ENCODE measurements at places on chromosomes 1 and 21.
A peak's percentile ranks its signal among the peaks of the same experiment; 100 is the strongest.

DNA sequence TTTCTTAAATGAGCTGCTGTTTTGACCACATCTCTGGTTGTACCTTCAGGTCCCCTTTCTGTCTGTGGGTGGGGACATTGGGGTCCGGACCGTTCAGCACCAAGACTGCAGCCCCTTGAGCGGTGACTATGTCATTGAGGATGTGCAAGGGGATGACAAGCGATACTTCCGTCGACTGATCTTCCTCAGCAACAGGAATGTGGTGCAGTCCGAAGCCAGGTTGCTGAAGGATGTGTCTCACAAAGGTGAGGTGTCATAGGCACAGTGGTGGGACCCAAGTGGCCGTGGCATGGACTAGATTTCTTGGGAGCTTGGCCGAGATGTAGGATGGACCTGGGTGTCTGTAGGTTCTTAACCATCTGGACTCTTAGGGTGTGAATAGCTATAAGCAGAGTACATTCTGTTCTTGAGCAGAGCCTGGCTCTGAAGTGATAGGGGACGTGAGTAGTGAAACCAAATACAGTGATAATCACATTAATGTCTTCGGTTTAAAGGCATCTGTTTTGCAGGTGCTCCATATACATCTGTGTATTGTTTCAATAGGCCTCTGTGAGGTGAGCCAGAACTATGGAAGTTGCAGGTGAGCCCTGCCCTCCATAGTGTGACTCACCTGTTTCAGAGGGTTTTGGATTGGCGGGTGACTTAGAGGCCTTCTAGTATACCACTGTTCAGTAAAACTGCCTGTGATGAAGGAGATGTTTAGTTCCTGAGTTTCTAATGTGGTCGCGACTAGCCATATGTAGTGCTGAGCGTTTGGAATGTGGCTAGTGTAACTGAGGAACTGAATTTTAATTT lies 6.4 kb downstream of the METTL13 start:
- no peak for DNase-seq

GRCh38 chr1:222168621-222169020 lies 379.3 kb downstream of the HHIPL2 start:
- DNase-seq: no peak

- DNase-seq: no peak
Observed at GRCh38 chr1:175195798-175196197, 3.2 kb upstream of the KIAA0040 start.

DNA sequence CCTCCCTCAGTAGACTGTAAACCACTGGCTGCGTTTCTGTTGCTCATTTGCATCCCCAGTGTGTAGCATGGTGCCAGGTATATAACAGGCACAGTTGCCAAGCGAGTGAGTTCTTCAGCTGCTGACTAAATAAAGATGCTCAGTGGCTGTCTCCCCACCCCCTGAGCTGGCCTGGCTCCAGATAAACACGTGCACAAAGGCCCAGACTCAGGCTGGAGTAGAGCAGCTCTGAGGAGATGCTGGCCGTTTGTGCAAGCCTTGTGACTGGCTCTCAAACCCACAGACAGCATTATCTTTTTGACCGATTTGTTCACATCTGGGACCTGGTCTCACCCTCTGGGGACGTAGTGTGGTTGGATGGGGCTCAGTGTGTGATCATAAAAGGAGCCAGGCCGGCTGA lies 7.1 kb downstream of the CHRNB2 start:
- peak; percentile 38 for DNase-seq

DNA sequence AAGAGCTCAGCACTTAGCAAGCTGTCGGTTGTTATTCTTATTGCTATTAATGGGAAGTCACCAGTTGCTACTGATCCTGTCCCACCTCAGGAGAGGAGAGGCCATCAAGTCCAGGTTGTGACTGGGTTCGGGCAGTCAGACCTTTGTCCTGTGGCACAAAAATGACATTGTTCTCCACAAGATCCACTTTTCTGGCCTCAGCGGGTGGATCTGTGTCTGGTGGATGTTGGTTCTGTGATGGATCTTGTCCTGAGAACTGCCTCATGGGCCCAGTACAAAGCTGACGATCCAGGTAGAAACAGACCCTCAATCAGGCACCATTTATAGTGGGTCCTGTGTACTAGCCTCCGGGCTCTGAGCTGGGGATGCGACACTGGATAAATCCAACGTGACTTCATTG lies 26.9 kb downstream of the TRIM67 start:
- DNase-seq: no peak

DNA sequence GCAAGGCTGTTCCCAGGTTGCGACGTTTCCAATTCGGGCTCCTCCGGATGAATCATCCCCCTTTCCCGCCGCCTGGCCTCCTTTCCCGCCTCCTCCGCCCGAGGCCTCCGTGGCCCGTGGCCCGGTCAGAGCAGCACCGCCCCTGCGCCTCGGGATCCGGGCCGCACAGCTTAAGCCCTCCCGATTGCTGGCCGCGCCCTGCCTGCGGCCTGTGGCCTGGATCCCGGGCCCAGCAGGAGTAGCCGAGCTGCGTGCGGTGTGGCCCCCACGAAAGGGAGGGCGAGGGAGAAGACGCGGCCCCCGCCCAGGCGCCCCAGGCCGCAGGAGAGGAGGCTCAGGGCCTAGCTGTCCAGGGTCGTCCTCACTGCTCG lies 1.0 kb downstream of the TMEM200B start:
- DNase-seq: peak; percentile 71

DNA sequence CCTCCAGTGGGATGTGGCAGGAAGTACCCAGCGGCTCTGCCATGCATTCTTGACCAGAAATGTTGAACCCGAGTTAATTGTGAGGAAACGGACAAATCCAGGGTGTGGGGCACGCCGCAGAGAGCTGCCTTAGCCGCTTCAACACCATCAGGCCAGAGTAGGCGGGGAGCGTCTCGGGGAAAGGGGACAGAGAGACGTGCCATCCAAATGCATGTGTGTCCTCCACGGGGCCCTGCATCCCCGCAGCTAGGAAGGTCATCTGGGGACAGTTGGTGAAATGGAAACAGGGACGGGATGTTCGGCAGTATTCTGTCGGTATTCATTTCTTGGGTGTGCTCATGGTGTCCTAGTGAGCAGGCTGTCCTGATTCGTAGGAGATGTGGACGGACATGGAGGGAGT lies 59.1 kb upstream of the TRAPPC10 start:
- no peak for DNase-seq

DNA sequence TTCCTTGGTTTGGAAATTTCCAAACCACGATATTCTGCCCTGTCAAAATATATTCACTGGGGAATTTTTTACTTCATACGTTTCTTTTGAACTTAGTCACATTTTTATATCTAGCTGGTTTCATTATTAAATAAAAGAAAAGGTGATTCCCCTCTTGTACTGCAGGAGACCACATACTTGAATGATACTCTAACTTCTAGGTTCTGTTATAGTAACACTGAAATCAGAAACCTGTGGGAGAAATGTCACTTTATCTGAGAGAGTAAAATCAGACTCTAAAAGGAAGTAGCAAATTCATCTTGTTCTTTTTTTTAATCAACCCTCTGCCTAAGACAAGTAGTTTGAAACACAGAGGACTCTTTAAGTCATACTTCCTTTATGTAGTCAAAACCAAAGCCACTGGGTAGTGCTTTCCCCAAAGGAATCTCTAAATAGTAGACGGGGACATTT lies 34.4 kb downstream of the MRPL39 start:
- DNase-seq: no peak

- no peak for DNase-seq
Observed at GRCh38 chr1:54384471-54384870, 21.7 kb downstream of the SSBP3 start.

DNA sequence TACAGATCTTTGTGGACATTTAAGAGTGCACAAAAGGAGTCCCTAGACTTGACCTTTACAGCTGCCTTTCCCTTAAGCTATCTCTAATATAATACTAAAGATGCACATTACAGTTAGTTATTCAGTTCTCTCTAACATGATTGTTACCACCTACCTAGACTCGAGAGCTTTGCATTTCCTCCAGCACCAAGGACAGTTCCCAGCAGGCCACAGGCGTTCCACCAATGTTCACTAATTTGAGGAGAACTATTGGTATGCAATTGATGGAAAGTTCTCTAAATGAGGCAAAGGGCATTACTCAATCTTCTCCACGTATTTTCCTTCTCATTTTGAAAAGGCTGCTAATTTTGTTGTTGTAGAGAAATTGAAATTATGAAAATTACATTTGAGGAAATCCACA lies 5.4 kb upstream of the NTNG1 start:
- peak; percentile 2 for DNase-seq

GRCh38 chr1:60427701-60428100 lies 354.1 kb upstream of the C1orf87 start:
- no peak for DNase-seq

- DNase-seq: no peak
Observed at GRCh38 chr1:65471861-65472332, 51.4 kb downstream of the LEPR start.

- DNase-seq: no peak
Observed at GRCh38 chr1:145980457-145980994, 15.9 kb downstream of the TXNIP start.

DNA sequence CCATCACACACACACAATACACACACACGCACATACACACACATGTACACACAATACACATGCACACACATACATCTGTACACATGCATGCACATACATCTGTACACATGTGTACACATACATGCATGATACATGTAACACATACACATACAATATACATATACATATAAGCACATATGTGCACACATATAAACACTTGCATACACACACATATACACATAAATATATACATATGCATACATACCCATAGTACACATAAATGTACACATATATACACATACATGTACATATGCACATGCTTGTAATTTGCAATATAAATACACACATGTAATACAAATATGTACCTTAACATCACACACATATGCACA lies 282.6 kb upstream of the VAMP3 start:
- DNase-seq: no peak

- DNase-seq: no peak
Observed at GRCh38 chr1:10631121-10631810, 156.5 kb downstream of the PEX14 start.

DNA sequence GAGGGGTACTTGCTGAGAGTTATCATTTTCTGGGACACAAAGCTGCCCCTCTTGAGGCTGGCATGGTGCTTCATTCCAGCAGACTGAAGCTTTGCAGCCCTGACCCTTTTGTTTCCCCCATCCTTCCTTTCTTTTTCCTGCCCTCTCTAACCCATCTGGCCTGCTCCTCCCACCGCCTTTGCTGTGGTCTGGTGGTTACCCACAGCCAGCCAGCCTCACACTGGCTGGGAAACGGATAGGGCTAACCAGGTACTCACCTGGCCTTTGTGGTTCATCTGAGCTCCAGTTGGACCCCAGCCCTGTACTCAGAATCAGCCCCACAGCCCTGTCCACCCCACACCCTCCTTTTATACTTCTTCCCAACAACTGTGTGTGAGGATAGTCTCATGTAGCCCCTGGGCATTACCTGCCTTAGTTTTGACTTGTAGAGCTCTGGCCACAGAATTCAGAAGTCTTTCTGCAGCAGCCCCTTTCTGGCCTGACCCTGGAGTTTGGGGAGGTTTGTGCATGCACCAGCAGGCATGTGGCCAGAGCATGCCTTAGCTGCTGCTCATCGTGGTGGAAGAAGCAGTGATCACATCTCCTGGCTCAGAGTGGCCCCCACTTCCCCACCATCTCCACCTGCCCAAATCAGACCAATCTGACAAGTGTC lies 138.0 kb downstream of the TRABD2B start:
- DNase-seq: no peak

GRCh38 chr1:20281801-20282200 lies 8.9 kb upstream of the VWA5B1 start:
- DNase-seq: no peak

DNA sequence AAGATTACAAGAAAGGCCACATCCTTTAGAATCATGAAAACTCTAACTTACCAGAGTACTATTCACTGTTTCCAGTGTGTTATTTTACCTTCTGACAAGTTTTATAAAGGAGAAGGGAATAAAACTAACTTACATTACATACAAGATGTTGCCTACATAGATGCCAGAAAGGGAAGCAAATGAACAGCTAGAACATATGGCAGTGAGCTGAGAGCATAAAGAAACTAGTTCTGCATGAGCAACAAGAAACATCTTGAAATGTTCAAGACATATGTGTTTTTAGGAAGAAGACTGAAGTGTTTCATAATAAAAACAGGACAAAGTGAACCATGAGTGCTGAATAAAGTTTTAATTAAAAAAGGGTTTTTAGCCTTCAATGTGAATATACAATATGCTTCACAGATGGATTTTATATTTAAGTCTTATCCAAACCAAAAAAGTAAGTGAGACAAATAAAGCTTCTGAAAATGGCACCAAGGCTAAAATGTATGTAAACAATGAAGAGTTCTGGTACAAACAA lies 39.4 kb downstream of the SLC5A9 start:
- no peak for DNase-seq

DNA sequence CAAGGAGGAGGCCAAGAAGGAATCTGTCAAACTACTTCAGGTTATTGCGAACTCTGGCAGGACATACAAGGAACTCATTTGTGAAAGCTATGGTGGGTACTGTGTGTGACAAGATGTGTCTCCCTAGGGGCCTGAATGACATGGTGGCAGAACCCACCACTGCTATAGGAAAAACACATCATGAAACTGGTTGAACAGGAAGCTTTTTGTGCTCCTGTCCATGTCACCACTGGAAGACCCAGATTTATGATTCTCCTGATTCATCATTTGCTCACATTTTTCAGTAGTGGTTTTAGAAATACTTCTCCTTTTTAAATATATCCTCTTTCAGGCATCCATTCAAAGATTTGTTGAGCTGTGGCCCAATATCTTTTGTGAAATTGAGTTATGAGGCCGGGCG lies 23.6 kb downstream of the ARMH1 start:
- DNase-seq: no peak

- no peak for DNase-seq
Observed at GRCh38 chr1:209319549-209319948, 264.0 kb upstream of the CAMK1G start.

- DNase-seq: no peak
Observed at GRCh38 chr1:243963571-243963970, 87.5 kb upstream of the ZBTB18 start.

DNA sequence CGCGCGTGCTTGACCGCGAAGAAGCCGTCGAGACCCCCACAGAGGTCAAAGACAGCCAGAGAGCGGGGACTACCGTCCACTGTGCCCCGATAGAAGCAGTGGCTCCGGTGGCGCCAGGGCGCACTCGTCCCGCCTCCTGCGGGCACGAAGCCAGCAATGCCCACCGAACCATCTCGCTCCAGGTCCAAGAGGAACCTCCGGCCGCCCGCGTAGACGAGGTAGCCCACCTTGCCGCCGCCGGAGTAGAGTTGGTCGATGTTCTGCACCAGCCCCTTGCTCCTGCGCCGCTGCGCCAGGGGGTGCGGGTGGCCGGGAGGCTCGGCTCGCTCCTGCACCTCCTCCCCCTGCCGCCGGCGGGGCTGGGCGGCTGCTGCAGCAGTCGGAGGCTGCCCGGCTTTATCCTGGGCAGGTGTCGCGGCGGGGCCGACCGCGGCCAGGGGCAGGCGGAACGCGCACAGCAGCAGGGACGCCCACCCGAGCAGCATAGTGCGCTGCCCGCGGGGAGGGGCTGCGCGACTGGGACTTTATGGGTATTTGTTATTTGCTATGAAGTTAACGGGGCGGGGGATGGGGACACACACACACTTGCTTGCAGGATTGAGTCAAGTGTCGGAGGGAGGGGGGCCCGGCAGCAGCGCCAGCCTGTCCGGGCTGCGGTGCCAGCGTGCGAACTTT lies 844 bp downstream of the ADAMTS5 start:
- no peak for DNase-seq

GRCh38 chr1:113322439-113322838 lies 67.9 kb upstream of the MAGI3 start:
- no peak for DNase-seq

Data from erythroblast (primary cell).